ENCODE measurements at places on chromosomes 3 and 15.

- DNase-seq, result no peak
Observed at GRCh38 chr3:9638939-9639338, 10.4 kb upstream of the MTMR14 start.

DNA sequence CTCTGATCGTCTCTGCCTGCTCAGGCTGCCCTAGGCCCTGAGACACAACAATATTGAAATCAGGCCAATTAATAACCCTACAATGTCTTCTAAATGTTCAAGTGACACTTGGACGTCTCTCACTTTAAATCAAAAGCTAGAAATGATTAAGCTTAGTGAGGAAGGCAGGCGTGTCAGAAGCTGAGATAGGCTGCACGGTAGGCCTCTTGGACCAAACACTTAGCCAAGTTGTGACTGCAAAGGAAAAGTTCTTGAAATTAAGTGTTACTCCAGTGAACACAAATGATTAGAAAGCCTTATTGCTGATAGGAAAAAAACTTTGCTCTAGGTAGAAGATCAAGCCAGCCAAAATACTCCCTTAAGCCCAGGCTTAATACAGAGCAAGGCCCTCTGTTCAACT, 2.2 kb downstream of the HPS3 start:
- no peak for DNase-seq

- DNase-seq, result peak; percentile 82
Observed at GRCh38 chr15:48645558-48646330, at the start of gene FBN1. FBN1 (minus strand) TSS chr15:48645709; CDS start chr15:48644769, 940 bp downstream.

DNA sequence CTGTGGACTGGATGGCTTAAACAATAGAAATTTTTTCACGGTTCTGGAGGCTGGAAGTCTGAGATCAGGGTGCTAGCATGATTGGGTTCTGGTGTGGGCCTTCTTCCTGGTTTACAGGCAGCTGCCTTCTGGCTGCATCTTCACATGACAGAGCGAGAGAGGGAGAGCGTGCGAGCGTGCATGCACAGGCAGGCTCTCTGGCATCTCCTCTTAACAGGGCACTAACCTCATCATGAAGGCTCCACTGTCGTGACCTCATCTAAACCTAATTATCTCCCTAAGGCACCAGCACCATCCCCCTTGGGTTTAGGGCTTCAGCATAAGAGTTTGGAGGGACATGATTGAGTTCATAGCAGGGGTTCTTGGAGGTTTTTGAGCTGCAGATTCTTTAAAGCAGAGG, 292.0 kb upstream of the C2CD4B start:
- DNase-seq, result no peak

DNA sequence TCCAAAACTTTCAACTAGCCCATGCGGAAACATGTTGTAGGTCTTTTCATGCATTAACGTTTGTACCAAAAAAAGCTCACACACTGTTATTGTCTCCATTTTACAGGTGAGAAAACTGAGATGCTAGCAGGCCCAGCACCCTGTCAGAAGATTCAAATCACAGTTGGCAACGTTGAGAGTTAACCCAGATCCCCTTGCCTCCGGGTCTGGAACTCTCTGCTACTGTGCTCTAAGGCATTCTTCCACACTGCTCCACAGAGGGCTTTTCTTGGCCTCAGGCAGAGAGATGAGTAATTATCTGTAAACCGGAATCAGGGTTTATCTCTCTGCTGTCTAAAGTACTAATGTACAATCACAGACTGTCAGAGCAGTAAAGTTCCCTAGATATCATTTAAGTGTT, 186.0 kb upstream of the LPP start:
- DNase-seq, result no peak

DNA sequence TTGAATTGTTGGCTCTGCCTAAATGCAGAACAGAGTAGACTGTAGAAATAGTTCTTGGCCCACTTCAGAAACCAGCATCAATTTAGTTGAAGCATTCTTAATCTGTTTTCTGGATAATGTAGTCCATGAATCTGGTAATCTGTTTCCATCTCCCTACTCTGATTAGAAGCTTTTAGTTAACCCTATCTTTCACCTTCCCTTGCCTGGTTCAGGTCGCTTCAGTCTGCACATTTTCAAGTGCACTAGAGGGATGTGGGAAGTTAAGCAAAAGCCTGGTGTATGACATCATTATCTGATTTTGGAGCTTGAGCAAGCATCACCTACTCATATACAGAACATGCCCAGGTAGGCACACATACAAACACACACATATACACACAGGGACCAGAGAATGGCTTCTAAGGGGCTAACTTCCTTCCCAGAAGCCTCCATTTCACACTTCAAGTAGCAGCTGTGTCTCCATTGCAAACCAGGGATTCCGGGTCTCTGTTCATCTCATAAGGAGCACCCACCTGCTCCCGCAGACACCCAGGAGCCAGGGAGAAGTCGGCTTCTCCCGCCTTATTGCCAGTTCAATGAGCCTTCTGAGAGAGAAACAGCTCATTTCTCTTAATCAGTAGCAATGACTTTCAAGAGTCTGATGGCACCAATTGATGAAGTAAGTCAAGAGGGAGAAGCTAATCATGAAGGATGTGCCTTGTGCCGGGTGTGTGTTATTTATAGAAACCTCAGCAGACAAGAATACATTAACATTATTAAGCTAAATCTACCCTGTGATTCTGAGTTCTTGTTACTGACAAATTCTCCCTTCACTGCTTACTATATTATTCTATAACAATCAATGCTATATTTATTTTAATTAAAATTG, 347.9 kb upstream of the STAC start:
- DNase-seq, result no peak

DNA sequence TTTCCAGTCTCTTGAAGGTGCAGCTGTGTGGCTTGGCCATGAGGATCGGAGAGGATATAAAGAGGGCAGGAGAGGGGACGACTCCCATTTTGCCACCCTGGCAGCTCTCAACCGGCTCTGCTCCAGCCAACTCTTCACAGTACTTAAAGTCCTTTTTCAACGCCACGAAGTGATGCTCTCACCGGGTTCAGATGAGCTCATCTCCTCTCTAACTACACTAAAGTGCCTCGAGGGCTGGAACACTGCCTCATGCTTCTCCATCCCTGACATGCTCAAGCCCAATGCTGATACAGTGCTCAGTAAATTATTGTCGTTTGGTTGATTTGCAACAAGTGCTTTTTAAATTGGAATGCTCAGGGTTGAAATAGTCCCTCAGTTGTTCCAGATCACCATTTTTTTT, 97.8 kb downstream of the GTPBP8 start:
- no peak for DNase-seq
